ENCODE measurements at places on chromosomes 1 and 21. TPM values are rescaled to one million over a fixed set of nuclear protein-coding genes. Genes with fewer than 3 reads are reported as not detected.

Gene VPS26C
- 73.5 TPM for total RNA-seq

Gene KCNJ9
- under 0.01 TPM for total RNA-seq

Gene PLA2G5
- total RNA-seq = 0.92 TPM

Gene ZBTB21
- 6.5 TPM for total RNA-seq

Gene HNRNPCL2
- not detected for total RNA-seq

Gene SNIP1
- 14.1 TPM for total RNA-seq

All from smooth muscle cell of bladder (primary cell).